ENCODE measurements at places on chromosomes 6 and 20. TPM values are rescaled to one million over a fixed set of nuclear protein-coding genes. Genes with fewer than 3 reads are reported as not detected.

The NR2E1 gene
- not detected for polyA plus RNA-seq

The BPHL gene
- polyA plus RNA-seq, result 58.2 TPM

The WFDC12 gene
- not detected for polyA plus RNA-seq

The EDN3 gene
- polyA plus RNA-seq, result 5.9 TPM

The LY6G5B gene
- 10.4 TPM for polyA plus RNA-seq

The CST7 gene
- 0.51 TPM for polyA plus RNA-seq

The TREM2 gene
- polyA plus RNA-seq, result 0.31 TPM

The SMIM29 gene
- polyA plus RNA-seq, result 14.1 TPM

The CD93 gene
- 44.4 TPM for polyA plus RNA-seq

The OXT gene
- not detected for polyA plus RNA-seq

The DSP gene
- polyA plus RNA-seq, result 64.8 TPM

The RTN4IP1 gene
- polyA plus RNA-seq, result 9.9 TPM

The ADGRB3 gene
- 5.1 TPM for polyA plus RNA-seq

The SIGLEC1 gene
- polyA plus RNA-seq, result 0.60 TPM

The PROCR gene
- 9.1 TPM for polyA plus RNA-seq

The PGC gene
- polyA plus RNA-seq, result not detected

The TP53TG5 gene
- 0.79 TPM for polyA plus RNA-seq

The PACRG gene
- polyA plus RNA-seq, result 14.0 TPM

The MRPL14 gene
- polyA plus RNA-seq, result 40.4 TPM

The SPATA25 gene
- polyA plus RNA-seq, result 3.2 TPM

The TPBG gene
- 26.9 TPM for polyA plus RNA-seq

The RWDD2A gene
- polyA plus RNA-seq, result 7.8 TPM

The TSPO2 gene
- 0.44 TPM for polyA plus RNA-seq

The FAM184A gene
- 10.2 TPM for polyA plus RNA-seq

The CLPSL2 gene
- polyA plus RNA-seq, result not detected

The SLC35B2 gene
- polyA plus RNA-seq, result 51.7 TPM

The BPIFB2 gene
- not detected for polyA plus RNA-seq

The HRH3 gene
- not detected for polyA plus RNA-seq

The LINC00237 gene
- not detected for polyA plus RNA-seq

The ARMH2 gene
- polyA plus RNA-seq, result not detected

The PXMP4 gene
- 8.5 TPM for polyA plus RNA-seq

The MTFR2 gene
- polyA plus RNA-seq, result 3.7 TPM

The PI16 gene
- polyA plus RNA-seq, result 1.4 TPM

The FNDC1 gene
- polyA plus RNA-seq, result 6.0 TPM

The FOXQ1 gene
- polyA plus RNA-seq, result 10.9 TPM

The SIRPD gene
- polyA plus RNA-seq, result not detected

The HDGFL1 gene
- not detected for polyA plus RNA-seq

The RAET1L gene
- polyA plus RNA-seq, result not detected

The CD24 gene
- polyA plus RNA-seq, result 1,045 TPM

The ESR1 gene
- polyA plus RNA-seq, result 0.79 TPM

The LAMP5 gene
- 5.1 TPM for polyA plus RNA-seq

The XKR7 gene
- 0.33 TPM for polyA plus RNA-seq

The NRSN1 gene
- 0.31 TPM for polyA plus RNA-seq

The FNDC11 gene
- 0.69 TPM for polyA plus RNA-seq

The UNC93A gene
- polyA plus RNA-seq, result 8.1 TPM

The CCHCR1 gene
- polyA plus RNA-seq, result 24.2 TPM

The GSTA1 gene
- polyA plus RNA-seq, result 1.9 TPM

The BTNL2 gene
- polyA plus RNA-seq, result 1.3 TPM

The GSTA5 gene
- not detected for polyA plus RNA-seq

The OR2B2 gene
- not detected for polyA plus RNA-seq

The BICRAL gene
- 17.6 TPM for polyA plus RNA-seq

The APOM gene
- 120 TPM for polyA plus RNA-seq

The CLDN20 gene
- 0.51 TPM for polyA plus RNA-seq

The CGA gene
- not detected for polyA plus RNA-seq

The MLIP gene
- 0.51 TPM for polyA plus RNA-seq

The ADAM33 gene
- 3.9 TPM for polyA plus RNA-seq

Measured in right renal cortex interstitium (tissue), 3 donors.